ENCODE measurements at places on chromosomes 2 and 18.

- DNase-seq: no peak
These were observed 3.2 kb upstream of the TGOLN2 start for GRCh38 chr2:85330839-85331636.

DNA sequence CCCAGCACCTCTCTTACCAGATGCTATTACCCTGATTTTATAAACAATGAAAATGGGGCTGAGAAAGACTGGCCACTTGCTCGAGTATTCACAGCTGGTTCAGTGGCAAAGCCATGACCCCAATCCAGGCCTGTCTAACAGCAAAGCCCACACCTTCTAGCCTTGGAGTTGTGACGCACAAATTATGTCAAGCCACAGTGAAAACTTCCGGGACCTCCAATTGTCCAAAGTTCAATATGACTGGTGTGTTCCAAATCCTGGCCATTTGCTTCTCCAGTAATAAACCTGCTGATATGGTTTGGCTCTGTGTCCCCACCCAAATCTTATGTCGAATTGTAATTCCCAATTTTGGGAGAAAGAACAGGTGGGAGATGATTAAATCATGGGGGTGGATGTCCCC, 64.7 kb upstream of the RIOK3 start:
- DNase-seq: no peak

- DNase-seq: no peak
These were observed 319.5 kb upstream of the NXPH2 start for GRCh38 chr2:139099721-139100120.

GRCh38 chr18:34461266-34461665, 236.6 kb upstream of the NOL4 start:
- no peak for DNase-seq

- no peak for DNase-seq
These were observed 3.1 kb upstream of the EMX1 start for GRCh38 chr2:72914206-72914559.

DNA sequence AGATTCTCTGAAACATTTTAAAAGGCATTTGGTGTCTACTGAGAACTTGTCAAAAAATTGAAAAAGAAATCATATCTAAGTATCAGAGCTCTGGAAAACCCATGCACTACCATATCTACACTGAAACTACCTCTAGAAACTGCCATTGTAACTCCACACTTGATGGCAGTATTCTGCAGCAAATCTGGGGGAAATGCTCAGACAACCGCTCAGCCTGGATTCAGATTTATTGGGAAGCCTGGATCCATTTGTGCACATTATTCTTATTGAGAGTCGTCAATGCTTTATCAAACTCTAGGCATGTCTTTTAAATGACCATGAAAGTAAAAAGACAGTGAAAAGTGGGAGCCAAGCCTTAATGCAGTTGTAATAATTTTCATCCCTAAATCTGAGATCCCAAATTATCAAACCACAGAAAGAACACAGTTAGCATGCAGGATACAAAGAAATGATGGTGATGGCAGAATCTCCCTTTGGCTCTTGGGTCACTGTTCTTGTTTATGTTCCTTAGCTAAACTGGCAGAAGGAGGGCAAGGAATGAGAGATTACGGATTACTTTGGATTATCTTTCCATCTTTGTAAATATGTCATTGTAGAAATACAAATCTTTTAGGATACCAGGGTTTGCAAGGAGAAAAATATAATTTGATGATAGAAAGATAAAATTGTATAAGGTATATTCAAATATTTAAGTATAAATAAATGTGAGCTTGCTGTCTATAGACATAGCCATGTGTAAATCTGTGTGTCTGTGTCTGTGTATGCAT, 512.1 kb upstream of the SYT4 start:
- peak; percentile 39 for DNase-seq
